T-helper 2 cell (primary cell): ENCODE measurements at places on chromosomes 5 and 9.
A peak's percentile ranks its signal among the peaks of the same experiment; 100 is the strongest.

GRCh38 chr5:117588611-117589010 lies 1014.0 kb upstream of the SEMA6A start:
- no peak for DNase-seq

- DNase-seq, result no peak
These were observed 23.1 kb downstream of the GALNT10 start for GRCh38 chr5:154213592-154213991.

DNA sequence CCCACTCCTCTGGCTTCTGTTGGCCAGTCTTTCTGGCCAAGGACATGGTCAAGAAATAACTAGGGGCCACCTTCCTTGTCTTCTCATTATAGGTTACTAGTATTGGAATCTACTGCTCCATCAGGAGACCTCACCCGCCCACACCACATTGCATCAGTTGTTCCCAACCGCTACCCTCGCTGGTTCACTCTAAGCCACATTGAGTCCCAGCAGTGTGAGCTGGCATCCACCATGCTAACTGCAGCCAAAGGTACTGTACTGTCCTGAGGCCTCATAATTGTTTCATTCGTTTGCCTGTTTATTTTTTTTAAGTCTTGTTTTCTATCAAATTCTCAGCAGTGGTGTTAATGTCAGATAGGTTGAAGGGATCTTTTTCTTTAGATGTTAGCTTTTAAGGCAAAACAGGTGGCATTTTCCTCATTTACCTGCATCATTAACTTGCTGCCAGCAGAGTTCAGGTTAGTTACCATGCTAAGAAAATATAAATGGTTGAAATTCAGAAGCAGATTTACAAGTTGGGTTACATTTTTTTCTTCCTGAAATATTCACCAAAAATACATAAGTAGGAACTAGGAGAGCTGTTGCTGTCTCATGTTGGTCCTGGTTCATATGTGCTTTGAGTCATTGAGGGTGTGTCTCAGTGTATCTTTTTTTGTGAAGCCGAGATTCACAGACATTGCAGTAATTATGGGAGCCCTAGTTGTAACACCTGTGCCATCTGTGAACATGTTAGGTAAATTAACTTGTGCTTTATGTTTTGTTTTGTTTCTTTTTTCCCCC lies 206.9 kb downstream of the ZSWIM6 start:
- no peak for DNase-seq

DNA sequence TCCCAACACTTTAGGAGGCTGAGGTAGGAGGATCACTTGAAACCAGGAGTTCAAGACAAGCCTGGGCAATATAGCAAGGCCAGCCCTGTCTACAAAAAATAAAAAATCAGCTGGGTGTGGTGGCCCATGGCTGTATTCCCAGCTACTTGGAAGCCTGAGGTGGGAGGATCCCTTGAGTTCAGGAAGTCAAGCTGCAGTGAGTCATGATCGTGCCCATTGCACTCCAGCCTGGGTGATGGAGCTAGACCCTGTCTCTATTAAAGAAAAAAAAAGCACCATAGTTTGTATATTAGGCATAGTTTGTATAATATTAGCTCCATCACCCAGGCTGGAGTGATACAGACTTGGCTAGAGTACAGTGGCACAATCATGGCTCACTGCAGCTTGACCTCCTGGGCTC lies 9.6 kb upstream of the NME5 start:
- no peak for DNase-seq

DNA sequence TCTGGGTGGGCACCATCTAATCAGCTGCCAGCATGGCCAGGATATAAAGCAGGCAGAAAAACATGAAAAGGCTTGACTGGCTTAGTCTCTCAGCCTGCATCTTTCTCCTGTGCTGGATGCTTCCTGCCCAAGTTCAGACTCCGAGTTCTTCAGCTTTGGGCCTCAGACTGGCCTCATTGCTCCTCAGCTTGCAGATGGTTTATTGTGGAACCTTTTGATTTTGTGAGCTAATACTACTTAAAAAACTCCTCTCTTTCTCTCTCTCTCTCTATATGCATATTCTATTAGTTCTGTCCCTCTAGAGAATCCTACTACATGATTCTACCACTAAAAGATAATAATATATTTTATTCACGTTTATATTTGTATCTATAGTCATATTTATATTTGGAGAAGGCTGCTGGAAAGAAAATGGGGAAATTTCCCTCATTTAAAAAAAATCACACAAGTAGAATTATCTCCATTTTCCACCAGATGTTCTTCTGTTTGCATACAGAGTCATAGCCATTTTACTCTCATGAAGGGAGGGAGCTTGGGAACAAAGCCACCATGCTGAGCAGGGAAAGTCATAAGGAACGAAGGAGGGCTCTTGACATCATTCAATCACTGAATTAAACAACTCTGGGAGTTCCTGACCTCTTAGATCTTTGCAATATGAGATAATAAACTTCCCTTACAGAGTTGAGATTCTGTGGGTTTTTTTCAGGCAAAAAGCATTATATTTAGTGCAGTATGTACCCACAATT lies 1137.4 kb upstream of the CDH18 start:
- no peak for DNase-seq

- DNase-seq, result no peak
These were observed 25.2 kb downstream of the IL12B start for GRCh38 chr5:159304961-159305595.

DNA sequence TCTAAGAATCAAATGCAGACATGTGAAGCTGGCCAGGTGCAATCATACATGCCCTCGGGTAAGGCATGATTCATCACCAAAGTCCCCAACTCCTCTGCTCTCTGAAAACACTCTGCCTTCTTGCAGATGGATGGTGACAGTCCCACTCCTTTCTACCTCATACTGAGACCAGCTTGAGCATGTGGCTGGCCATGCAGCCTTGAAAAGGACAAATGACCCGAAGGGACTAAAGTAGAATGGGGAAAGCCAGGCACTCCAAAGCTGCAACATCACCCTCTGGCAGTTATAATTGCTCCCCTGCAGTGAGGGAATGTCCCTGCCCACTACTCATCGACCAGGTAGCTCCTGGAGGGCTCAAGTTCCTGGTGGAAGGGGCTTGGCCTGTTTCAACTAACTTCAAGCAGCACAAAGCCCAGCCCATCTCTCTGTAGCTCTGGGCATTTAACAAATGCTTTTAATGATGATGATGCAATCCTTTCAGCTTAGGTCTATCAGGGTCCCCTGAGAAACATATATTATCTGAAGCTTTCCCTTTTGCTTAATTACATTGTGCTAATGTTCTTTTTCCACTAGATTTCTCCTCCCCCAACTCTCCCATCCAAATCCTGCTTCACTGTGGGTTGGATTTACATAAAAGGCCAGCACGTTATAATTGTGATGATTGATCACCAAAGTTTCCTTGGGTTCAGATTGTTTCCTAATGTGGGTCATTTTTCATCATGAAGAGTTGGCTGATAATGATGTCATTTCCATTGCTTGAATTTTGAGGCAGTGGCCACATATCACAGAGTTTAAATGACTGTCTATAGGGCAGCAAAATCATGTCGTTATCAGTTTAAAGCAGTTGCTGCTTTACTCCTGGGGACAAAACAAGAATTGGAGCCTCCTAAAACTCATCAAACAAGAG lies 436.5 kb upstream of the SLC30A5 start:
- DNase-seq, result no peak

- no peak for DNase-seq
These were observed 335.8 kb downstream of the GADD45G start for GRCh38 chr9:89940625-89941024.

GRCh38 chr5:6215891-6216290 lies 162.5 kb downstream of the MED10 start:
- DNase-seq, result no peak

DNA sequence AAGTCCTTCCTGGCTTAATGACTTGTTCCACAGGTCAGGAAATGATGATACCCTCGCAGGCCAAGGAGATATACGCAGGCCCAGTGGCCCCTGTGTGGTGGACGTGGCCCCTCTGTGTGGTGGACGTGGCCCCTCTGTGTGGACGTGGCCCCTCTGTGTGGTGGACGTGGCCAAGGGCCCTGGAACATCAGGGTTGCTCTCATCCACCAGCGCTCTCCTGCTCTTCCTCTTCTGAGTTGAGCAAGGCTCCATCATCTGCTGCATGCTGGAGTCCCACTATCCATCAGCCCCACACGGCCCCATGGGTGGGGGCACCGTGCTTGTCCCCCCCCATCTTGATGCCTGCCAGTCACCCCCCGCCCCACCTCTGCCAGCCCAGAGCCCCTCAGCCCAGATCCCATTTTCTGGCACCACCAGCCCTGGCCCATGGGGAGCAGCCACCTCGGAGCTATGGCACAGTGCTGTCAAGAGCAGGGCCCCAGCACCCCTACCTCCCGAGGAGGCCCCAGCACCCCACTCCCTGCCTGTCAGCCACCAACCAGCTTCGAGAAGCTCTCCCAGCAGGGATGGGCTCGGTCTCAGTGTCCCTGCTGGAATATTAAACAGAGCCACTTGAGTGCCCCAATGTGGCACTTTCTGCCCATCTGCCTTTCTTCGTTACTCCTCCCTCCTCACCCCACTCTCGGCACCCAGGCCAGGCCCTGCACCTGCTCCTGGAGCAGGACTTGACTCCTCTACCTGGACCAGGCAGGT lies 8.1 kb downstream of the LRRC14B start:
- DNase-seq, result no peak

DNA sequence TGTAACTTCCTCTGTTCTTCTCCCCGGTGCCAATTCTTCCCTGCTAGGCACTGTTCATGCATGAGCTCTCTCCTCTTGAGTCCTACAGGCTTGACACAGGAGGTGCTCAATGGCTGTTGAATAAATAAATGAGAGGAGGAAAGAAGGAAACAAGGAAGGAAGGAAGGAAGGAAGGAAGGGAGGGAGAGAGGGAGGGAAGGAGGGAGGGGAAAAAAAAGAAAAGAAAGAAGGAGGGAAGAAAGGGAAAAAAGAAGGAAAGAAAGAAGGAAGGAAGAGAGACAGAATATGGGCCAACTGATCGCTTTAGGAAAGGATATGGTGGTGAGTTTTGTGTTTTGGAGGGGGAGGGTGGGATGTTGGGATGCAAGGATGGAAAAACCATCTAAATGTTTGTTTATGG lies 6.4 kb downstream of the KCNMB1 start:
- DNase-seq, result no peak

DNA sequence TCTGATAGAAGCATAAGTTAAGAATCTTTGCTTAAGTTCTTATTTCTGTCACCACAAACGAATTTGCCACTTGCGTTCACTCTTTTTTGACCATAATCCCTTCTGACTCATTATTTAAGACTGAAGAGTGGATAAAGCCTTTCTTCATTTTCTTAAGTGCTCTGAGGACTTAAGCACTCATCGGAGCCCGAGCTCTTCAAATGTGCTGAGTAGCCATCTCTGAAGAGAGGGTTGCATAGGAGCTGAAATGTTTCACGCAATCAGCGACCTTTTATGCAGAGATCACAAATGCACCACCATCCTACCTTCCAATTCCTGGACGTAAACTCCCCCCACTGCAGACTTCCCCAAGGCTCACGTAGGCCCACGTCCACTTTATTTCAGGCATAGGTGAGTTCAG lies 699.2 kb downstream of the IRX1 start:
- DNase-seq, result no peak

DNA sequence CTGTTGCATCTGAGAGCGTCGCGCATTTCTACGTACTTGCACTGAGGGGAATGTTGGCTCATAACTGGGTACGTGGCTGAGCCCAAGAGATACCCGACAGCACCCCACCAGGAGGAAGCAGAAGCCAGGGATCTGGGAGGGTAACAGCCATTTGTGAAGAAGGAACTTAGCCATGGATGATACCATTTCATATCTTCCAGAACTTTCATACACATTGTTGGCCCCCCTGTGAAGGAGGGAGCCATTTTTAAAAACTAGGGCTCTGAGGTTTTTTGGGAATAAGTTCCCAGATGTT lies 101.4 kb upstream of the SLC44A1 start:
- DNase-seq, result no peak

DNA sequence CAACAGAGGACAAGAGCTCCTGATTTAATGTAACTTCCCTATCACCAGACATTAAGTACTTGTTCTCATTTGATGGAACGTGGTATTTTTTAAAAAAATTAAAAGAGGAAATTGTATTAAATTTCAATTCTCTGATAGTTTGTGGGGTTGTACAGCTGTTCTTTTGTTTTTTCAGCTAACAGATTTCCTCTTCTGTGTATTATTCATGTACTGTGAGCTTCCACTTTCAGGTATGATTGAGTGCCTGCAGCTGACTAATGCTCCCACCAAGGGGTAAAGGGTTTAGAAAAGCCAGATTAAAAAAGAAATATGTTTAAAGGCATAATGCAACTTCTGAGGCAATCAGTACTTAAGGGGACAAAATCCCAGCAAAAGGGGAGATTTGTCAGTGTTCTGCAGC lies 117.7 kb upstream of the ACTBL2 start:
- DNase-seq, result no peak

DNA sequence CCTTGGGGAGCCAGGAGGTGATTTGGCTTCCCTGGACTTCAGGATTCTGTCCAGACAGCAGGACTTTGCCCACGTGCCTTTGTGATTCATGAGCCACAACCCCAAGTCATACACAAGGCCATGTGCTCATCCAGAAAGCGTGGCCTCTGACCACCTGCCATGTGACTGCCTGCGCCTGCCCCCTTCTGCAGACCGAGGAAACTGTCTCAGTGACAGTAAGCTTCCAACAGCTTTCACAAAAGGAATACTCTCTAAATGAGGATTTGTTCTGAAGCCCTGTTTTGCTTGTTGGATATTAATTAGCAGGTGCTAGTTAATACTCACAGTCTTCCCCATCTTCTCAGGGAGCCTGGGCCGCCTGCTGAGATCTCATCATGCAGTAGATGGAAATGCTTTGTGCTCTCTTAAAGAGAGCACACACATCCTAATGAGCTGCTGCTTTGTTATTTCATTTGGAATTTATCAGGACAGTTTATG lies 36.9 kb upstream of the ANGPTL2 start:
- DNase-seq, result no peak

DNA sequence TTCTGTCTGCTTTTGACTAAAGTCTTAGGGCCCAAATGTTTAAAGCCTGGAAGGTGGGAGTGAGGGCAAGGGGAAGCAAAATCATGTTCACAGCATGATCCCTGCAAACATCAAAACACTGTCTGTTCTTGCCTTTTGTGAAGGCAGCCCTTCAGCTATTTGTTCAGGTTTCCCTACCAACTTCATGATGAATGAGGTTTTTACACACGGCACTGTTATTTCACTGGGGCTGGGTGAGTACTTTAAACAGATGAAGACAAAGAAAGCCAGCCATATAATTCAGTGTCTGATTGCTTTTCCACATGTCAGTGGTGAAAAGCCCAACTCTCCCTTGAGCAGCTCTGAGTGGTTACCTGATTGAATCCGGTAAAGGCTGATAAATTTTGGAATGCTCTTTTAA lies 224.7 kb upstream of the GRAMD2B start:
- DNase-seq, result no peak

DNA sequence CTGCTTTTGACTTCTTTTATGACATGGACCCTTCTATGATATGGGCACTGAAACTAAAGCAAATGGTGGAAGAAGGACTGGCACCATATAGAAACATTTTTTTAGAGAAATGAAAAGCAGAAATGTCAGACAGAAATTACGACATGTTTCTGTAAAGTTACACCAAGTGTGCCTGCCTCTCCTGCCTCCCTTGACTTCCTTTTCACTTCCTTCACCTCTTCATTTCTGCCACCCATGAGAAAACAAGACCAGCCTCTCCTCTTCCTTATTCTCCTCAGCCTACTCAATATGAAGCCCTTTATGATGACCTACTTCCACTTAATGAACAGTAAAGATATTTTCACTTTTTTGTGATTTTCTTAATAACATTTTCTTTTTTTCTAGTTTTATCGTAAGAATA lies 44.5 kb downstream of the ERCC6L2 start:
- DNase-seq, result no peak

GRCh38 chr5:137696481-137696880 lies 39.4 kb downstream of the KLHL3 start:
- DNase-seq, result peak; percentile 20

GRCh38 chr9:121718501-121718900 lies 67.1 kb downstream of the DAB2IP start:
- no peak for DNase-seq

GRCh38 chr9:110126986-110127864 lies 80.7 kb downstream of the C9orf152 start:
- no peak for DNase-seq
